ENCODE measurements at places on chromosomes 5 and 9.

- DNase-seq, result no peak
Measured at GRCh38 chr9:79242489-79242888, 329.3 kb upstream of the TLE4 start.

GRCh38 chr9:83330207-83331196, 207.7 kb downstream of the FRMD3 start:
- peak; percentile 4 for DNase-seq

DNA sequence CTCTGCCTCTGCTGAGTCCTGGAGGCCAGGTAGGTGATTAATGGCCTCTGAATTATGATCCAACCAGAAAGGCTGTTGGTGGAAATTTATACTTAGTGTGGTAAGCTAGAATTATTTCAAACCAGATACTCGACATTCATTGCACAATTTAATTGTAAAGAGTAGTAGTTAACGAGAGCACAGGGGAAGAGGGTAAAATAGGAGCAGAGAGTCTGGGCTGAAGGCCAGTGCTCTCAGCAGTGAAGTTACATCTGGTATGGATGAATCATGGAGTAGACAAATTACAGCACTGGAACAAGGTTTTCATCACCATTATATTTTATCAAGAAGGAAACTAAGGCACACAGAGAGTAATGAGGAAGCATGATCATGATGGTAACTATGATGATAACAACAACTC, 92.5 kb downstream of the TLR4 start:
- peak; percentile 48 for DNase-seq

DNA sequence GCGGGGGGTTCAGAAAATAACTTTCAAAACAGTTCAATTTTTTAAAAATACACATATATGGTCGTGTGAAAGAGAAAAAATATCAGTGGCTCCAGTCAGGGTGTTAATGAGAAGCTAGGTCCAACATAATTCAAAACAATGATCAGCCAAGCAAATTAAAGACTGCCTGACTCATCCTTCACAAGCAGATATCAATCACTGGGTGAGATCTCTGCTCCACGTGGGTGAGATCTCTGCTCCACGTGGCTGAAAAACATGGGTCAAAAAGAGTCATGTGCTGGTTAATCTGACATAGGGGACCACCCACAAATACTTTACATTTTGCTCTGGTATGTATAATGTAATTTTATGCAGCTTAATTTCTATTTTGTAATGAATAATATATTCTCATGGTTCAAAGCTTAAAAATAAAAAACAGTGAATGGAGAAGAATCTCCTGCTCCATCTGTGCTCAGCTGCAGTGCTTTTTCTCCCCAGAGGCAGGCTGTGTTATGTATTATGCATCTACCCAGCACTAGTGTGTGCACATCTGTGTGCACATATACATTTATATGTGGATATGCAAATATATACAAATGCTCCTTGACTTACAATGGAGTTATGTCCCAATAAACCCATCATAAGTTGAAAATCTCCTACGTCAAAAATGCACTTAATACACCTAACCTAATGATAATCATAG, 93.1 kb upstream of the S1PR3 start:
- DNase-seq, result no peak

DNA sequence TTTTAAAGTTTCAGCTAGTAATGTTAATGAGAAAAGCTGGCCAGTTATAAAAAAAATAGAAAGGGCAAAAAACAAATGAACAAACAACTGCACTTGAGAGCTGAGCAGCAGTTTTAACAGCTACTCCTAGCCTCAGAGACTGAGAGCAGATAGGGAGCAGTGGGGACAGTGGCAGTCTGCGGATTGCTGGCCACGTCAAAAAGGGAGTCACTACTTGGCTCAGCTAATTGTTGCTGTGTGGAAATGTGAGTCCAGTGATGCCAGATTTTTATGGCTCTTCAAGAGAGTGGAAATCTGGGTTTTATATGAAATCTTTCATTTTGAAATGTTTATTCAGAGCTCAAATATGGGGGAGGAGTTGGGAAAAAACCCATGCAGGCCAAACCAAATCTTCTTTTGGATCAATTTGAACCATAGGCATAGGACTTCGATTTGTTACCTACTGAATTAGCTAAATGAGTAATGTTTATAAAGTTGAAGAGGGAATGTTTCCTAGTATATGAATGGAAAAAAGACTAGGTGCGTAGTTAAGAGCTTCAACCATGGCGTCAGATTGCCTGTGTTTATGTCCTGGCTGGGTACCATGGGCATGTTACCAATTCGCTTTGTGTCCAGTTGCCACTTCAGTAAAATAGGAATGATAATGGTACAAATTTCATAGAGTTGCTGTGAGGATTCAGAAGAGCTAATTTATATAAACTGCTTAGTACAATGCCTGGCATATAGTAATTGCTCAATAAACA, 102.1 kb downstream of the PAM start:
- DNase-seq, result peak; percentile 27

GRCh38 chr5:97044052-97044451, 98.4 kb downstream of the LIX1 start:
- DNase-seq, result peak; percentile 33

DNA sequence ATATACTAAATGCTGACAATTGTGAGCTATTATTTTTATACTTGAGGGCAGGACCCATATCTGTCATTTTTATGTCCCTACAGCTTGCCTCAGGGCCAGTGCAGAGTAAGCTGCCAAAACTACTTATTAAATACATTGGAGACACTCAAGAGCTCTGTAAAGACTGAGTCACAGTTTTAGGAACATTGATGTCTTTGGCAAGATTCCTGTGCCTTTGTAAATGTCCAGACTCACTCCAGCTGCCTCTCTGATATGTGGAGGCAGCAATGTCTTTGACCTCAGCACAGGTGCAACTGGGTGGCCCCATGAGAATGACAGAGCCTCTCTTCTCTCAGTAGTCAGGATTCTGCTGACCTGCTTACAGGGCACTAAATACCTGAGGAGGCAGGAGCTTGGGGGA, 363.2 kb downstream of the OSTF1 start:
- no peak for DNase-seq

DNA sequence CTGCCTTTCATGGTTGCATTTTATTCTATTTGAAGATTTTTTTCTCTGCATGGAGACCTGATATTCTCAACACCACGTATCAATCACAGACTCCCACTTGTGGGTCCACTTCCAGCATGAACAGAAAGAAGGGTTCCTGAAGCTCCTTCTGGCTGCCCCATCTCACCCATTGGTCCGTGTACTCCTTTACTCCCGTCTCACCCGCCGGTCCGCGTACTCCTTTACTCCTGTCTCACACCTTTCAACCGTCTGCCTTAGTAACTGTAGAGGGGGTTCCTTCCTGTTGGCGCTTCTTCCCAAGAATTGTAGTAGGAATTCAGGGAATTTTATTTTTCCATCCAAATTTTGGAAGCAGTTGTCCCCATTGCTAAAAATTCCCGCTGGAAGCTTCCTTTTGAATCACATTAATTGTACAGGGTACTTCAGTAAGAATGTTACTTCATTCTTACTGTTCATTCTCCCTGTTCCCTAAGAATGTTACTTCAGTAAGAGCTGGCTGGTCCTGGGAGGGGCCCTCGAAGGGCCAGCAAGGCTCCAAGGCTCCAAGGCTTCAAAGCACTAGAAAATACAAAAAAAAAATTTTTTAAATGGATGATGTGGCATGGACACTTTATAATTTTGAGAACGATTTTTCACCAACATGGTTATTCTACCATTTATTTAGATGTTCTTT, 3.9 kb upstream of the LPCAT1 start:
- no peak for DNase-seq

DNA sequence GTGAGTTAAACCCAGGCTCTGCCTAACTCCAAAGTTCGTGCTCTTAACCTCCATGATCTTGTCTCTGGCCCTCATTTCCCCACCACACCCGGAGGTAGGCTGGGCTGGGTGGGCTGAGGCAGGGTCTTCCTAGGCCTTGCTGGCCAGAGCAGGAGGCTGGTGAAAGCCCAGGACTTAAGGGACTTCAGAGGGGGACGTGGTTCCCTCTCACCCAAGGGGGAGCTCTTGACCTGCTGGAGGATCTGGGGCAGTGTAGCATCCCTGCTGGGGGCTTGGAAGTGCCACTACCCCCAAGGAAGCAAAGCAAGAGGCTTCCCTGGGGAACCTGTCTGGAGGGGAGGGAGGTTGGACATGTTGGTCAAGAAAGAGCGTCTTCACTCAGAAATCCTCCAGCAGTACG, 14.7 kb downstream of the PITX1 start:
- DNase-seq, result no peak

- no peak for DNase-seq
Measured at GRCh38 chr9:21686738-21687137, 115.7 kb upstream of the MTAP start.

DNA sequence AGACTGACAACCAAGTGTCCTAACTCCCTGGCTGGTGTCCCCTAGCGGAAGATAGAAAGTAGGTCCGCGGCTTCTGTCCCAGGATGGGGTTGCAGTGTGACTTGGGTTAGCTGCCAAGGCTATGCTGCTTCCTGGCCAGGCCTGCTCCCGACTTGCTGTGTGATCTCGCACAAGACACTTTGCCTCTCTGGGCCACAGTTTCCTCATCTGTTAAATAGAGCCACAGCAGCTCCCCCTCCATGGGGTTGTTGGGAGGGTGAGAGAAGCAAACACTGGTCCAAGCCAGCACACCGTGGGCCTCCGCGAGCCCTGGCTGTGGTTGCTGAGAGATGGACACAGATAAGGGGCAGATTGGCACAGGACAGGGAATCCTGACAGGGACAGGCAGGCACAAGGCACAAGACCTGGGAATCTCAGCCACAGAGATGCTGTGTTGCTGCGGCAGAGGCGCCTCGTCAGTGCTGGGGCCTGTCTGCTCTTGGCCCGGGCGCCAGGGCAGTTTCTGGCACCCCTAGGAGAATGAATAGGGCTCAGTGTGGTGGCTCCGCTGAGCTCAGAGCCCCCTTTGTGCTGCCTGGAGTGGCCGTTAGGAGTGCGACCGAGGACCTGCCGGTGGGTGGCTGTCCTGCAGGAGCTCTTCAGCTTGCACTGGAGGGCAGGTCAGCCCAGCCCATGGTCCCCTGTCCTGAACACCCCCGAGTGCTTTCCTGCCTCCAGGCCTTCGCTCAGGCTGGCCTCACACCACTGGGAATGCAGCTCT, 1.8 kb upstream of the SH2D3C start:
- no peak for DNase-seq

DNA sequence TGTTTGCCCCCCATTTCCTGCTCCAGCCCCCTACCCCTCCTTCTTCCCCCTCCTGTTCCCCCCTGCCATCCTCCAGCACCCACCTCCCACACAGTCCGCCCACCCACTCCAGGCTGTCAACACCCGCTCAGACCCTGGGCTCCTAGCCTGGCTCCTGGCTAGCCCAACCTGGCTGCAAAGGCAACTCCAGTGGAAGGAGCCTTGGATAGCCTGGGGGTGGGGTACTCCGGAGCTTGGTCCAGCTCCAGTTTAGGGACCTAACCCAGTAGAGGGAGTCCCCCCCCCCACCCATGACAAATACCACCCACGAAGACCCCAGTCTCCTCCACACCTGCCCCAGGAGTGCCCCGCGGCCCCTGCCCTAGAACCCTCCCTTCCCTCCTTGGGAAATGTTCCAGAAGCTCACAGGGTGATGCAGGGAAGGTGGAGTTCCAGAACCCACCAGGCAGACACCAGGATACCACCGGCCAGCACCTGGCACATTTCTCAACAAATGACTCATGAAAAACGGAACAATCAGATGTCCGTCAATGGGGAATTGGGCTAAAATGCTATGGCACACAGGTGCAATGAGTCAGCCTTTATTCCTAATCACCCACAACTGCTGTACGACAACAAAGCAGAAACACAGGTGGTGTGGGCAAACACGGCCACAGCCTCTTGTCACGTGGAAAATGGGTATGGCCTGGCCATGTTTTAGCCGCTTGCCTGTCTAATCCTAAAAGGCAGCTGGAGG, 901 bp upstream of the SLC12A7 start:
- DNase-seq, result no peak

DNA sequence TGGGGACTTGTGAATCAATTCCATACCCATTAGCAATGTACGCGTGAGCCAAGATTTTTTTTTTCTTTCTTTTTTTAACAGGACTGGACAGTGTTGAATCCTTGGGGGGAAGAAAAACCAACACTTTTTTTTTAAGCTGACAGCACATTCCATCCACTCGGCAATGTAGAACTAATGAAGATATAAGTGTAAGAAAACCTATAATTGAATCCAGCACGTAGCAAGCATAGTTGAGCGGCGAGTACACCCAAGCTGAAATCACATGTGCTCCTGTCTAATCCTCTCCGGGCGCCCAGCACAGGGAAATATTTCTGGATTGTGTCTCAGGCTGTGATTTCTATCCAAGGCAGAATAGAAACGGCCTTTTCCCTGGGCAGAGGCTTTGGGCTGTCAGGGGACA, 118.2 kb downstream of the BOD1 start:
- peak; percentile 35 for DNase-seq

DNA sequence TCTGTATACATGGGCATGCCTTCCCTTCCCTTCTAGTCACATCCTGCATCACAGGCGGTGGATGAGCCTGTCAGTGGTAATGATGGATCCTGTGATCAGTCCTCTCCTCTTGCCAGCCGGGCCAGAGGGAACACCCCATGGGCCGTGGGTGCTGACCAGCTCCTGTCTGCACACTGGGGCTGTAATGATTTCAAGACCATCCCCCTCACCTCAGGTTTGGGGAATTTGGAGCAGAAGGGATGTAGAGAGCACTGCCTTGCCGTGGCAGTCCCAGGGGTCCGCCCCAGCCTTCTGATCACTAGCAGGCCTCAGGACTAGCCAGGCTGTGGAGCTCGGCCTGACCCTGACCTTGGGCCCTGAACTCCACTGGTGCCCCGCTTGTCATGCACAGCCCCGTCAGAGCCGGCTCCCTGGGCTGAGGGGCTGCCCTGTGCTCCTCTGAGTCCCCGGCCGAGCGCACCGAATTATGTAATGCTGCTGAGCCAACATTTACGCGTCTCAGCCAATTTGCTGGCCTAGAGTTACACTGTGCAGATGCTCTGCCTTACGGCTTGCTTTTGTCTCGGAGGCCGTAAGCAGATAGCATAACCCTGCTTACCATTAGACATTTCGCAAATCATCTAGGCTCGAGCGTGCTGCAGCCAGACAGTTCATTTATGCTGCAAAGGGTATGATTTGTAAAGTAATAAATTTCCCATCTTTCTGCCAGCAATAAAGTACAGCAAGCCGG, 155.3 kb downstream of the MACROH2A1 start:
- no peak for DNase-seq

- DNase-seq, result peak; percentile 76
Measured at GRCh38 chr5:54637654-54638053, 120.1 kb downstream of the SNX18 start.

- no peak for DNase-seq
Measured at GRCh38 chr9:91805031-91805430, 145.0 kb downstream of the ROR2 start.

GRCh38 chr5:39854771-39855410, 430.1 kb upstream of the DAB2 start:
- DNase-seq, result no peak

DNA sequence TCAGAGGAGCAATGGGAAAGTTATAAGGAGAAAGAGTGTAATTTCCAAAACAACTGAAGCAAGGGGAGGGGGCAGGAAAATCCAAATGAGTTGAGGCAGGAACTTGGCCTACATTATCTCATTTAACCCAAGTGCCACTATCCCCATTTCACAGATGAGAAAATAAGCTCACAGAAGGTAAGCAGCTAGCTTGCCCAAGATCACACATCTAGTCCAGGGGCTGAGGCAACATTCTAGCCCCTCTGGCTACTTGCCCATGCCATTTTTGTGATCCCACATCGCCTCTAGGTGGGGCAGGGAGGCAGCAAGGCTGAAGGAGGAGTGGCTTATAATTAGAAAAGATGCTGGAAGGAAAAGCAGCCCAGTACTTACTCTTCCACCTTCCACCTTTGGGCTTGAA, 2.6 kb upstream of the PSIP1 start:
- peak; percentile 35 for DNase-seq
